ENCODE measurements at places on chromosomes 11 and 22.

DNA sequence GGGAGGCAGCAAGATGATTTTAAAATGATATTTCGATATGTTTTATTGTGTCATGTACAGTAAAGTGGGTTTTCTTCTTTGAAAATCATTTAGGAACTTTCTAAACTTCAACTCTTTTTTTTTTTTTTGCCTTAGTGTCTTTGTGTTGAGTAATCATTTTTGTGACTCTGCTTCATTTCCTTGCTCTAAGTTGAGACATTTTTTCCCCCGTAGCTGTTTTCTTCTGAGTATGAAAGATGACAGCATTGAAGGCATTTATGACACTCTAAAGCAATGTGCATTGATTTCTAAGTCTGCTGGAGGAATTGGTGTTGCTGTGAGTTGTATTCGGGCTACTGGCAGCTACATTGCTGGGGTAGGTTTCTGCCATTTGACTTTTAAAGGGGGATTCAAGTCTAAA lies 23.5 kb downstream of the RRM1 start:
- no peak for DNase-seq

DNA sequence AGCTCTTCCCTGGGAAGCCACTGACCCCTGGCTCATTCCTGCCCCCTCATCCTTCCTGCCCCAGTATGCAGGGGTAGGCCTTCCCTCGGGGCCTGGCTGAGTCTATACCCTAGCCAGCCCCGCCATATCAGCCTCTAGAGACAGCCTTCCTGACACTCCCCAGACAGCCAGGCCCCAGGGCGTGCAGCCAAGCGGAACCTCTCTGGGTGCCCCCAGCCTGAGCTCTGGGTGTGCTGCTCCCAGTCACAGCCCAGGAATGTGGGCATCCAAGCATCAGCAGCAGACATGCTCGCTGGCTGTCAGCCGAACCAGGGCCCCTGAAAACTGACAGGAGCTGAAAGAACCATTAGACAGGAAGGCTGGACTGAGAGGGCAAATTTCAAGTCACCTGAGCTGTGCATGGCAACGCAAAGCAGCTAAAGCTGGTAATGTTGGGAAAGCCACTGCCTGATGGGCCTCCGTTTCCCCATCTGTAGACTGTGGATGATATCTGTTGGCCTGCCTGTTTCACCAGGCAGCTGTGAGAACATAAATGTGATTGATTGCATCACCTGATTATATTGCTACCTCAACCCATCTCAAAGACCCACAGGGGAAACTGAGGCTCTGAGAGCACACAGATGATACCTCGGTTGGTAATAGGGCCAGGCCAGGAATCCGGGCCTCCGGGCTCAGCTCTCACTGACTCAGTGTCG lies 93.2 kb downstream of the LRRC32 start:
- no peak for DNase-seq

GRCh38 chr22:25484521-25485315 lies 79.8 kb upstream of the GRK3 start:
- no peak for DNase-seq

GRCh38 chr11:125994509-125994908 lies 48.7 kb downstream of the VSIG10L2 start:
- DNase-seq = no peak

GRCh38 chr11:113880971-113881370 lies 5.6 kb upstream of the USP28 start:
- DNase-seq = no peak

DNA sequence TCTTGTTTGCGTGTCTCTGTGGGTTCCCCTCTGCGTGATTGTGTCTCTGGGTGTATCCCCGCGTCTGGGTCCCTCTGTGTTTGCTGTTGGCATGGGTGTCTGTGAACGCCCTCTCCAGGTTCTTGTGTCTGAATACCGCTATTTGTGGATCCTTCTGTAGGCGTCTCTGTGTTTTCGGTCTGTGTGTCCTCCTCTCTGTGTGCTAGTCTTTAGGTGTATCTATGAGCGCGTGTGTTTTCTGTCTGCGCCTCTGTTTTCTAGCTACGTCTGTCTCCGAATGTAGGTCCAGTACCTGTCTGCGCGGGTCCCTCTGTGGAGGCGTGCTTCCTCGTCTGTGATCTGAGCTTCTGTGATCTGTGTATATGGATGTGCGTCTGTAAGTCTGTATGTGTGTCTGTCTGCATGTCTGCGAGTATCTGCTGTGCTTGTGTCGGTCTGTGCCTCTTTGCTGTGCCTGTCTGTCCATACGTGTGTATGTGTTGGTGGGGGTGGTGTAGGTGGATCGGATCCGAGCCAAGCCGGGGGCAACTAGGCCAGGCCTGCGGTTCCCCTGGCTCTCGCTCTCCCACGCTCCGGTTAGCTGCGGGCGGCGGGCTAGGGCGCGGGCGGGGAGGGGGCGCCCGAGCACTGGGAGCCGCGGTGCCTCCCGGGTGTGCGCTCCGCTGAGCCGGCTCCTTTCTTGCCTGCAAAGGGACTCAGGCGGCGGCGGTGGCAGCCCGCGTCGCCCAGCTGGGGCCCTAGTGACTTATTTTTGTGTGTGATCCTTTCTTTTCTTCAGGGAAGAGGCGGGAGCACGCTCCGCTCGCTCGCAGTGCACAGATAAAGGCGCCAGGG lies 105.3 kb upstream of the E2F8 start:
- DNase-seq = peak; percentile 17

DNA sequence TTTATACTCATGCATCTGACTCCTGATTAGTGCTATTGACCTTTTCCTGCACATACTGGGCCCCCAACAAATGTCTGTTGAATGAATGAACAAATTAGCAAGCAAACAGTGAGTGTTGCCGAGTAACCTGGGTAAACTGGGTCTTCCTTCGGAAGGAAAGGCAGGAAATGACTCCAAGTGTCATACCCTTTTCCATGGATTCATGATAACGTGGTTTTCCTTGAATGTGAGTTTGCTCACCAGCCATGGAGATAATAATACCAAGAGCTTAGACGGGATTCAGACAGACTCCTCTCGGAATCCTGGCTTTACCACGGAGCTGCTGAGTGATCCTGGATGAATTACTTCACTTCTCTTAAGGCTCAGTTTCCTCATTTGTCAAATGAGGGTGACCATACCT lies 16.7 kb downstream of the TECTA start:
- no peak for DNase-seq

GRCh38 chr22:39316440-39317083 lies 2.9 kb downstream of the RPL3 start:
- peak; percentile 77 for DNase-seq

DNA sequence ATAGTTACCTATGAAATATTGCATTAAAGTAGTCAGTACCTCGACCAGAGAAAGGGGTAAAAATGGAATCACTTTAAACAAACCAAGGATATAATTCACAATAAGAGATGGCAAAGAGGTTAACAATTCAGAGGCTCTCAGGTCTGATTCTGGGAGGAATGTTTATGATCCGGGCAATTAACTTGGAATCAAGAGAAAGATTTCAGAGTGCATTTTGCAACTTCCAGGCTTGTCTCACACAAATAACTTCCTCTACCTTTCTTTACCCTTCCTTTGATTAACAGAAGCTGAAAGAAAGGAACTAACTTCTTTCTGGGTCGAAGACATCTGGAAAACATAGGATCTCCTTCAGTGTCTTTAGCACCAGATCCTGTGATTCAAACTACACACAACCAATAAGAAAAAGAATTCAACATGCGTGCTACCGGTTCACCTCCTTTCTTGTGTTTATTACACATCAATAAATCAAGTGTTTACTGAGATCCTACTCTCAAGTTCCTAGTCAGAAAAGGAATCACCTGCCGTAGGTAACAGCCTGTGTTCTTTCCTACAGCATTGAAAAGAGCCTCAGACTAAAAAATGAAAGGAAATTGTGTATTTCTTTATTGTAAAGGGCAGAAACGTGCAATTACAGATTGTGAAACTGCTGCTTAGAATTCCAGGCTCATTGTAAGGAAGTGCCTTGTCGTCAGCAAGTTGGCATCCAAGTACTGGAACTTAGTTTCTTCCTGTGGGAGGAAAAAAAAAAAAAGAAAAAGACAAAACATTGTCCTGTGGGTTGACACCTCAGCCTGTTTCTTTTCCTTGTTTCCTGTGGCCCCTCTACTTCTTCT lies 29.5 kb downstream of the CARD18 start:
- no peak for DNase-seq

DNA sequence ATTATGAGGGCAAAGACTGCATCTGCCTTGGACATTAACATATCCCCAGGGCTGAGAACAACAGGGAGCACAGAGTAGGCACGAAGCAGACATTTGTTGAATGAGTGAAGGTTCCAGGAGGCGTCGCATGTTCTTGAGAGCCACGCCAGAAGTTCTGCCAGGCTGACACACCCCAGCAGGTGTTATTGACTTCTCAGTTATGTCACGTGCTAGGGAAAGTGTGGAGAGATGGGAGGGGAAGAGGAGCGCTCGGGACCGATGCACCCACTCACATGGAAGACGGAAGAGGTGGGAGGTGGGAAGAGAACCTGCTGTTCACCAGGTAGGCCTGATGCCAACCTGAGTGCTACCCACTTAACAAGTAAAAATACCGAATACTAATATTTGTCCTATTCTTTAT lies 232.8 kb downstream of the LARGE1 start:
- DNase-seq = no peak

GRCh38 chr11:32939866-32940265 lies 47.3 kb downstream of the QSER1 start:
- no peak for DNase-seq

- no peak for DNase-seq
These were observed 55.5 kb upstream of the CD5 start for GRCh38 chr11:61046833-61047232.

GRCh38 chr22:19142394-19142793 lies 2.1 kb downstream of the ESS2 start:
- DNase-seq = no peak

- DNase-seq = peak; percentile 35
These were observed 1013.0 kb downstream of the OPCML start for GRCh38 chr11:132519241-132519815.

DNA sequence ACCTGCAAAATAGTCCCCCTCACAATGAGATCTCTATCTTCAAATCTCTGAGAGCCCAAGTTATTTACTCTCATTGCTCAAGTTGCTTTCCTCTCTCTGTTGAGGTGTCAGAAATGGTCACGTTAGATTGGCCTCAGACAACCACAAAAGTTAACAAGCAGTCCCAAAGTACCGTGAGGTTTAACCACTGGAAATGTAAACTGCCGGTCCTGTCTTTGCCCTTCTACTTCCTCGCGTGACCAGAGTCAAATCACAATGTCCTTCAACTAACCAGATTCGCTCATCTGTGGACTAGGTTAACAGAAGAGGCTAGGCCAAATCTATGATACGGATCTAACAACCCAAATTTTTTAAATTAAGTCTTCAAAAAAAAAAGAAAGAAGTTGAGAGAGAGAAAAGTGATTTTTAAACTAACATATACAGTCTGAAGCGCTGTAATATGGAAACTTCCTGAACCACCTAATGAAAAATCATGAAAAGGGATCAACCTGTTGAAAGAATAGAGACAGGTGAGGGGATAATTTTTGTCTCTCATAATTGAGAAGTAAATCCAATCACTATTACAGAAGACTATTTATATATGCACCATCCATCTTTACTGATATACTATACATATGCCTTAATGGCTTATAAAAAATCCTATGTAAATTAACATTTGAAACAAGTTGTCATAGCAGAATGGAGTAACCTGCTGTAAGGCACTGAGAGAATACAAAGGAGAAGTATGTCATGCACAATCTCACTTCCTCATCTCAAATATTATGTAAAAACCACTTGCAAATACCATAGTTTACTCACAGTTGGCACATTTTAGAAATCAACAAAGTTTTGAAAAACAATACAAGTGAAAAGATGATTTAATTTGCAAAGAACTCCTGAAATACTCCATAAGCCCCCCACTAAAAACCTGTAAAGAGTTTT lies 3.3 kb upstream of the JAML start:
- no peak for DNase-seq

DNA sequence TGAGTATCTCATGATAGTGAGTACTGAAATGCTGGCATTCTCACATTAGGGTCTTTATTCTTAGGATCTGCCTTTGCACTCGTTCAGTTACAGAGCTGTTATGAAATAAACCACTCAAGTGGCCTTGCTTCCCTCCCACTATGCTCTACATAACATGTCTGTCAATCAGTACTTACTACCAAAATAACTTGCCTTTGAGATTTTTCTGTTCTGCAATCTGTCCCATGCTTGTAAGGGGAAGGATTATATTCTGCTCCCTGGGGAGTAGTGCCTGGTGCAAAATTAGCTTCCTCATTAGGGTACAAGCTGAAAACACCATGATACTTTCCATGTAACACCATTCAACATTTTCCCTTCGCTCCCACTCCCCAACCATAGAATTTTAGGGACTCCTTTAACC lies 1.9 kb upstream of the GRAP2 start:
- DNase-seq = no peak

- DNase-seq = no peak
These were observed 74.1 kb upstream of the CSNK2A3 start for GRCh38 chr11:11427140-11427539.

- no peak for DNase-seq
These were observed 126.8 kb downstream of the LARGE1 start for GRCh38 chr22:33793475-33793874.

DNA sequence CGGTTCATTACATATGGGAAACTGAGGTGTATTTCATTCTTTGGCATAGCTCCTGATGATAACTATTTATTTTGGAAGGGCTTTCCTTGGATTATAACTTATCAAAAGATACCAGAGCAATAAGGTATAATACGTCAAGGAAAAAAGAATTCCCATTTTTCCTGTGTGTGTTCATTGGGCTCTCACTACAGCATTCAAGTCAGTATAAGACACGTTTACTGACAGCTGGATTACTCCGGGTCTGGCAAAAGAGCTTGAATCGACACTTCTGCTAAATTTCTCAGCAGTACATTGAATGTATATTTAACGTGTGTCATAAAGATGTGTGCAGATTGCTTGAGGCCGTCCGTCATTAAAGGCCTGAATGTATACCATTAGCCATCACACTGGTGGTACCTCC lies 163.4 kb downstream of the NCAM1 start:
- no peak for DNase-seq

GRCh38 chr11:43547889-43548381 lies 132.6 kb upstream of the HSD17B12 start:
- no peak for DNase-seq

DNA sequence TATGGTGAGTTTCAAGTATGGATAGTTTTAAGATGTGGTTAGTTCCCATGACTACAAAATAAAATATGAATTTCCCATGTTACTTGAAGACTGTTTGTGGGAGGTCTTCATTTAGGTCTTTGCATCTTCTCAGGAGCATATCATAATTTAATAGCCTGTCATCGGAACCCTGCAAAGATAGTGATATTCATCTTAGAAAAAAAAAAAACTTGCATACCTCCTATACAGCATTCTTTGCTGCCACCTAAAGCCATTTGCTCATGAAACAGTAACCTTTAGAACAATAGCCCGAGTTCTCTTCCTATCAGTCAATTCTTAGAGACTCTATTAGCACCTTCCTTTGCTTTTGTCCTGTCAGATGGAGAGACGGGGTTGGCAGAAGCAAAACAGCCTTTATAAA lies 75.3 kb downstream of the ARFGAP2 start:
- no peak for DNase-seq

GRCh38 chr11:115607621-115608221 lies 103.5 kb upstream of the CADM1 start:
- DNase-seq = no peak

All from NCI-H1694 treated with DMSO at 0.1 percent for 48 hours (cell line).